ENCODE measurements at places on chromosomes 2 and 18.

DNA sequence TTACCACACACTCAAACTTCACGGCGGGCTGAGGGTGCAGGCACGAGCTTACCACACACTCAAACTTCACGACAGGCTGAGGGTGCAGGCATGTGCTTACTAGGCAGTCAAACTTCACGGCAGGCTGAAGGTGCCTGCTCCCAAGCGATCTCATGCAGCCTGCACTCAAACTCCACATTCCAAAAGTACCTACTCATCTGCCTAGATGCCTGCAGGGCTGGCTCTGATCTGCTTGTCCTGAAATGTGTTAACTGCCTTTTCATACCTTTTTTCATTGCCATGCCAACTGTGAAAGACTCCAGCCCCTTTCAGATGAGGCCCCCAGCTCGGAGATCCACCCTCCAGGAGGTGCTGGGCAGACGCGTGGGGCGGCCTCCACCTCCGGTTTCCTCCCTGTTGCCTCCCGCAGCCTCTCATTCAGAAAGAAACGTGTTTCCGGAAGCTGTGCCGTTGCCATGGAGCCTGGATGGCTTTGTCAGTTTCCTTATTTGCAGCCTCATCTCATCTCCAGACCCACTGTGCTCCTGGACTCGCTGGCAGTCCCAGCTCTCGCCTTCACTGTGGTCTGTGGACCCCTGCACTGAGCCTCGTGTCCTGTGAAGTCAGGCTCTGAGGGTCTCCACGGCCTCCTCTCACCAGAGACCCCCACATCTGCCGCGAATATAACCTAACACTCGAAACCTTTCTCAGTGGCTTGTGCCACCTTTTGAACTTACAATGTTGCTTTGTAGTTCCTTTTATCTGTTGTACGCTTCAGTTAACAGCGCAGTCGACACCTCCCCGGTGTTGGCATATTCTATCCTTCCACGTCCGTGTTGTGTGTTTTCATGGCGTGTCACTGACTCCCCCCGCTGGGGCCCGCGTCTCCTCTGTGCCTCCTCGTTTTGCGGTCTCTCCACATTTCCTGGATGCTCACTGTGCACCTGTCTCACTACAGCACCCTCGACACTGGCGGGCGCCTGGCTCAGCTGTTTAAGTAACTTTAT, 106.1 kb upstream of the ALKAL2 start:
- peak; percentile 24 for DNase-seq

- no peak for DNase-seq
Measured at GRCh38 chr2:44184106-44184505, 15.4 kb downstream of the PPM1B start.

DNA sequence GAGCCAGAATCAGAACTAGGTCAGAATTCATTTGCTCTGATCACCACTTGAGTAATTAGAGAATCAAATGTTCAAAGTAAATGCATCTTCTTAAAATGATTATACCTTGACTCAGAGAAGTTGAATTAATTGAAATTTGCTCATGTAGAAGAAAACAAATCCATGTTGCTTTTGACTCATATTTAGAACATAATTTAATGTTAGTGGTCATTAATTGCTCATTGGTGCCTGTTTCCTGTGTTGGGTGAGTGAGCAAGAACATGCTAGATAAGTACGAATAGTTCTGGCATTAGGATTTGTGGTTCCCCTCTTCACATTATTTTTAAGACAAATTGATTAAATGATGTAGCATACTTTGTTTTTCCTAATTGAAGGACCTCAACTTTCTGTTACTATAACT, 19.0 kb downstream of the ACVR2A start:
- DNase-seq = no peak

DNA sequence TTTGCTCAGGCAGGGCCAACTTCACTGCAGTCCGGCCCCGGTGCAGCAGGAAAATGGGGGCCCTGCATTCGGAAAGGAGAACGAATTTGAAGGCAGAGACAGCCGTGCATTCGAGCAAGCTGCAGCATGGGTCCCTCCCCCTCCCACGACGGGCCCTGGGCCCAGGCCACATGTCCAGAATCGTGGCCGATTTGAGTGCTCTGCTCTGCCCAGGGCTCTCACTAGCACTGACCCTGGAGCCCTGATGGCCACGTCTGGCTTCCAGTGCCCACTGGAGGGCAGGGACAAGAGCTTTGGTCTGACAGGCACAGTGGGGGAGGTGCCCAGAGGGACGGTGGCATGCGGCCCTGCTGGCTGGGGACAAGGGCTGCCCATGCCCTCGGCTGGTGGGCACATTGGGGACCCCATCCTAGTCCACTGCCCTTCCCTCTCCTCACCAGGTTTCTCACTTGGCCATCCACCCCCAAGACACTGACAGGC, 14.4 kb upstream of the KLHL30 start:
- DNase-seq = no peak

GRCh38 chr2:202510911-202511310, 123.9 kb upstream of the FAM117B start:
- no peak for DNase-seq

- no peak for DNase-seq
Measured at GRCh38 chr18:69980509-69980908, 32.8 kb upstream of the CD226 start.

- no peak for DNase-seq
Measured at GRCh38 chr2:66843847-66844246, 408.9 kb downstream of the MEIS1 start.

- DNase-seq = peak; percentile 11
Measured at GRCh38 chr18:62505669-62506494, 16.9 kb upstream of the ZCCHC2 start.

- DNase-seq = no peak
Measured at GRCh38 chr2:108133457-108133856, 106.3 kb upstream of the SULT1C3 start.

- no peak for DNase-seq
Measured at GRCh38 chr2:99867770-99868169, 274.6 kb downstream of the AFF3 start.

- no peak for DNase-seq
Measured at GRCh38 chr2:109364217-109364616, 235.2 kb downstream of the SH3RF3 start.

- DNase-seq = peak; percentile 49
Measured at GRCh38 chr2:65349863-65350262, 82.5 kb downstream of the SPRED2 start.

DNA sequence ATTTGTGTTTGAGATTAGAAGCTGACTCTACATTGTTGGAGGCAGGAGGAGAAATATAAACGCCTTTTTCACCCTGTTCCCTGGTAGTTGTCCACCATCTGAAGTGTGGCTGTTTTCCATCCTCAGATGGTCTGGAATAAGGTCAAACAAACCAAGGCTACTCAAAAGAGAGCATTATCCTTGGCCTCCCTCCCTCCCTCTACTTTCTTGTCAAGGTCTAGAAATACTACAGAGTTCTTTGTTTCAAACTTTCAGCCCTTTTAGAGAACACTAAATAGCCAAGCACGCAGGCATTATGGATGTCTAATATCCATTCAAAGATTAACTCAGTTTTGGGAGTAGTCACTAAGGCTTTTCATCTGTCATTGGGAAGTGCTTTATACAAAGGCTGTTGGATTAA, 215.8 kb upstream of the ITGA4 start:
- DNase-seq = no peak

- no peak for DNase-seq
Measured at GRCh38 chr2:26298638-26299393, 47.1 kb upstream of the SELENOI start.

DNA sequence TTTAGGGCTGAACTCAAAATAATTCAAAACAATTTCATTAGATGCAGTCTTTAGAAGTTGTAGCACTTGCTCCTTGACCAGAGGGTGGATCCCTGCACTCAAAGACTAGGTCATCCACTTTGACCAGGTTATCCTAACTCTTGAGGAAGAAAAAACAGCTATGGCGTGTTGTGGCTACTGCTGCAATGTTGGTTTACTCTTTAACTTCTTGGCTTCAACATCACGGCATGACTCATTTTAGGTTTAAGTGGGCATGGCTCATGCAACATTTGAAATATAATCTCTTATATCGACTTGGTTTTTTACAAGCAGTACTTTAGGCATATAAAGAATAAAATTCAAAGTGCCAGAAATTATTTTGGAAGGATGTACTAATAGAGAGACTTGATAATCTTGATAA, 35.4 kb downstream of the ANKRD29 start:
- DNase-seq = peak; percentile 63

DNA sequence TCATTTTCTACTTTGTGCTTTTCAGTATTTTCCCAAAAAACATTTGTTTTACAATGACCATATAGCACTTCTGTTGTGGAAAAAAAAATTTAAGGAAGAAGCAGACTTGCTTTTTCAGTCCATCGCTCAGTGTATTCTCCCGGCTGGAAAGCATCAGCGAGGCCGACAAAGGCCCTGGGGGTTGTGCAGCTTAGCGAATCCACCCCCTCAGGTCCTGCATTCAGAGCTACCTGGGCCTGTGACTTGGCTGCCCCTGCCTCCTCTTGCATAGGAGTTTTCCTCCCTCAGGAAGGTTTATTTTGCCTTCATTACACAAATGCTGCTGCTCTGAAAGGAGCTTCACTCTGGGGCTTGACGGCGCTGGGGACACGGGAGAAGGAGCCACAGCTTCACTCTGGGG, 244.4 kb upstream of the MGAT5 start:
- no peak for DNase-seq

DNA sequence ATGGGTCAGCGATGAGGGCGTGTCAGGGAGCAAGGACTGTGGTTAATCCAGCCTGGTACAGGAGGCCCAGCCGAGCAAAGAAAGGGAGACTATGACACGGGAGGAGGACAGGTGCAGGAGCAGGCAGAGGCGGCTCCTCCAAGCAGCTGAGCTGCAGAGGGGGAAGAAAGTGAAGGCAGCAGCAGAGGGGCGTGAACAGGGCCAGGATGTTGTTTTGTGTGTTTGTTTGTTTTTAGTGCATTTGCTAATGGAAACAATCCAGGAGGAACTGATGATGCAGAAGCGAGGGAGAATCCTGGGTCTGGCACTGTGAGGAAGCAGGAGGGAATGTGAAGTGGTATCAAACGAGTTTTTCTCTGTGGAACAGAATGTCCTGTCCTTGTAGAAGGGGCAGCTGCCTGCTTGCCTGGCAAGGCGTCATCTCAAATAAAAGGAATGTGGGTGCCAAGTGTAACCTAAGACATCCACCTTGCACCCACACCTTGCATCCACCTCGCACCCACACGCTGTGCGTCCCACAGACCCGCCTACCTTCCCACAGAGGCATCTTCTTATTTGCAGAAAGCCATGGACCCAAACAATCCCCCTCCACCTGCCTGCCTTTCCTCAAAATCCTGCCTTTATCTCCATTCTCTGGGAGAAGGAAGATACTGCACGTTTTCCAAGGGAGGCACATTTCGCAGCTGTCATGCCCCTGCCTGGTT, 134.8 kb downstream of the SH3BP4 start:
- DNase-seq = no peak

DNA sequence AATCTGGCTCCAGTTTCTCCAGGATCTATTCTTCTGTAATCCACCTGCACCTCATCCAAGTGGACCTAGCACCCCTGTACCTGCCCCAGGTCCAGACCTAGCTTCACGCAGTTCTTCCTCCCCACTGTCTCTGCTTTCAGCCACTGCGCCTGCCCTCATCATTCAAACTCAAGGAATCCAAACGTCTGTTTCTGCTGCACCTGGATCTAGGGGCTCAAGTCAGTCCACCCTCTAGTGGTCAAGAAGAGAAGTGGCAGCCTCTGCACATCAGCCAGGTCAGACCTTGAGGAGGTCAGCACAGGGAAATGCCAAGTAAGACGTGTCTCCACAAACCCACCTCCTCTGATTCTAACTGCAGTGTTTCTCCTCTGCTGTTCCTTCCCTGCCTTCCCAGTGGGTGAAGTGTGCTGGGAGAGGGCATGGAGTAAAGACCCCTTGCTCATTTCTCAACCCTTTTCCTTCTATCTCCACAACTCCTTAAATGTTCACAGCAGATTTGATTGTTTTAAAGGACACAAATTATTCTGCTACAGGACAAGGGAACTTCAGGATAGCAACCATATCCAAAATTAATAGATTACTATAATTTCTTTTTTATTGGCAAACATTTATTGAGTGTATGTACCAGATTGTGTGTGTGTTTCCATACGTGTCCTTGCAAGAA, 8.6 kb upstream of the RNF152 start:
- DNase-seq = peak; percentile 16

DNA sequence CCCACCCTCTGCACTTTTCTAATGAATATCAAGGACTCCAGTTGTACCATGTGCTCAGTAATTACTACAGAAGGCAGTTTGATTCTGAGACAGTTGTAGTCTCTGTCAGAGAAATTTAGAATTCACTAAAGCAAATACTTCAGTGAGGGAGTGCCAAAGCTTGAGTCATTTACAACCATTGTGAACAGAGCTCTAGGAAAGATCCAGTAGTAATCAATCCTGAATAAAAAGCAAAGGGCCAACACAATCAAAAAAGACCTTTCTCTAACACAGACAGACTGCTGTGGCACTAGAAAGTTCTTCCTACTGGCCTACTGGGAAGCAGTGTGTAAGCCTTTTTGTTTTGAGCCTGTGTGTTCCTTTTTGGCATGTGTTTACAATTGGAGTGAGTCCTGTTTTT, 135.6 kb upstream of the UNC80 start:
- DNase-seq = no peak

DNA sequence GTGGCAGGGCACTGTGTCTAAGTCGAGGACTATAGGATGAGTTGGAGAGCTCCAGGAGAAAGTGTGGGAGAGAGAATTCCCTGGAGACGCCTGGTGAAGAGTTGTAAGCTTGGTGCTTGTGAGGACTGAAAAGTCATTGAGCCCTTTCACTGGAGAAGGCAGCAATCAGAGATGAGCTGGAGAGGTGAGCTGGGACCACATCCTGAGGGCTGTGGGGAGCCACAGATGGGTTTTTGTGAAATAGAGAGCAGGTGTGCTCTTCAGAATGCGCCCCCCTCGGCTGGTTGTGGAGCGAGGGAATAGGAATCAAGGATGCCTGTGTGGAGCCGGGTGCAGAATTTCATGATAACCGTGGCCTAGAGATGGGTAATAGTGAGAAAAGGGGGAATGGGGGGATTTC, 224.3 kb downstream of the KLHL29 start:
- no peak for DNase-seq

- DNase-seq = no peak
Measured at GRCh38 chr2:159939946-159940345, 122.5 kb downstream of the PLA2R1 start.
